Activated CD8-positive, alpha-beta memory T cell treated with anti-CD3 and anti-CD28 coated beads, Interleukin-2, amount 10 ng/mL, durations not matched to agents 7 days and 5 days (primary cell): ENCODE measurements at places on chromosomes 16 and 17.

- no peak for DNase-seq
Measured at GRCh38 chr17:11035681-11036080, 197.8 kb upstream of the PIRT start.

DNA sequence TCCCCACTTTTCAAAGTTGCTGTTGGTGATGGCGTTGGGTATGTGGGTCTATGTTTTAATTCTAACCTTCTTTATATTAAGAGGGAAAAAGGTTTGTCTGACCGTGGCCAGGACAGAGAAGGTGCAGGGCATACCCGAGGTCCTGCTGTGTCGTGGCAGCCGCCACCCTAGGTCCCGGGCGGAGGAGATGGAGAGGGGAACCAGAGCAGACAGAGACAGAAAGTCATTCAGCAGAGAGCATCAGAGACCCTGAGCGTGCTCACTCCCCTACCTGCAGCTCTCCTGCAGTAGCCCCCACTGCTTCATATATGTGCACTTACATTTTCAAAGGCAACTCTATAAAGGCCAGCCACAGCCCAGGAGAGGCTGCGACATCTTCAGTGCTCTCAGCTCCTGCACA lies 327.2 kb upstream of the TNRC6C start:
- DNase-seq = no peak

DNA sequence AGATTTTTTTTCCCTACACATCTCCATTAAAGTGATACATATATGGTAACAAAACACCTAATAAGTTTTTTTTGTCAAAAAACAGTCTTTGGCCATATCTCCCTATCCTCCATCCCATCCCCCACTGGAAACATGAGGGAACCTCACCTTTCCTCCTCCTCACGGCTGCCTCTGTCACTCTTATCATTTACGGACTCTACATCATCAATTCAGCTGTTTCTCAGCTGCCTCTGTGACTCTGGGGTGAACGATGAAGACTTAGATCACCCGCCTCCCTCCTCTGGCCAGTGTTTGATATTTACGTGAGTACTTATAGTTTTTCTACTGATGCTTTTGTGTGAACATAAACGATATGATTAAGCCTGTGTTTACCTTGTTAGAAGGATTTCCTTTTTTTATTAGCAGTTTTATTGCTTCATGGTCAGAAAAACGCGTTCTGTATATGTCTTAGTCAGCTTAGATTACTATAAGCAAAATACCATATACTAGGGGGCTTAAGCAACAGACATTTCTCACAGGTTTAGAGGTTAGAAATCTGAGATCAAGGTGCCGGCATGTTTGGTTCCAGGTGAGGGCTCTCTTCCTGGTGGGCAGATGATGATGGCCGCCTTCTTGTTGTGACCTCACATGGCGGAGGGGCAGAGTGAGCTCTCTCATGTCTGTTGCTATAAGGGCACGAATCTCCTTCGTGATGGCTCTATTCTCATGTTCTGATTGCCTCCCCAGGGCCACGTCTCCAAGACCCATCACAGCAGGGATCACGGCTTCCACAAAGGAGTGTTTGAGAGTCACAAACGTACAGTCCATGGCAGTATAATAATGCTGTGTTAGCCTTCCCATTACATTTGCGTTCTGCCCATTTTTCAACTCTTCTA lies 32.1 kb downstream of the DNAH17 start:
- no peak for DNase-seq

- no peak for DNase-seq
Measured at GRCh38 chr16:81237282-81237681, 1.2 kb upstream of the BCO1 start.

DNA sequence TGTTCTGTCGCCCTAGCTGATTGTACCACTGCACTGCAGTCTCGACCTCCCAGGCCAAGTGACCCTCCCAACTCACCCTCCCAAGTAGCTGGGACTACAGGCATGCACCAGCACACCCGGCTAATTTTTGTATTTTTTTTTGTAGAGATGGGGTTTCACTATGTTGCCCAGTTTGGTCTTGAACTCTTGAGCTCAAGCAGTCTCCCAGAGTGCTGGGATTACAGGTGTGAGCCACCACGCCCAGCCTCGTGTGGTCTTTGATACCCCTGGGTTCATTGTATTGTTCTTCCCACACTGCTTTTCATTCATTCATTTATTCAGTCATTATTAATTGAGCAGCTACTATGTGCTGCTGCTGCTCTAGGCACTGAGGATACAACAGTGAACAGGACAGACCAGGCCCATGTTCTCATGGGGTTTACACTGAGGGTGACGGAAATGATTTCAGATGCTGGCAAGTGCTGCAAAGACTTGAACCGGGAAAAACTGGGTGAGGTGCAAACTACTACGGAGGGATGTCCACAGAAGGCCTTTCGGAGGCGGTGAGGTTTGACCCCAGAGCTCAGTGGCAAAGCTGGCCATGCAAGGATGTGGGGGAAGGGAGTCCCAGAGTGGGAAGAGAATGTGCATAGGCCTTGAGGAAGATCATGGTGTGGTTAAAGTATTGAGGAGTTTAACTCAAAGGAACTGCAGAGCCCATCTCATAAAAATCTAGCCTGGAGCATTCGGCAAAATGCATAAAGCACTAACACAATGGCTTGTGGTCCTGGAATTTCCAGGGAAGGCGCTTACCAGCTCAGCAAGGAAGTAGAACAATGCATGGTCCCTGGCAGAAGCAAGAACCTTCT lies 10.9 kb downstream of the ABCC1 start:
- DNase-seq = peak; percentile 54

DNA sequence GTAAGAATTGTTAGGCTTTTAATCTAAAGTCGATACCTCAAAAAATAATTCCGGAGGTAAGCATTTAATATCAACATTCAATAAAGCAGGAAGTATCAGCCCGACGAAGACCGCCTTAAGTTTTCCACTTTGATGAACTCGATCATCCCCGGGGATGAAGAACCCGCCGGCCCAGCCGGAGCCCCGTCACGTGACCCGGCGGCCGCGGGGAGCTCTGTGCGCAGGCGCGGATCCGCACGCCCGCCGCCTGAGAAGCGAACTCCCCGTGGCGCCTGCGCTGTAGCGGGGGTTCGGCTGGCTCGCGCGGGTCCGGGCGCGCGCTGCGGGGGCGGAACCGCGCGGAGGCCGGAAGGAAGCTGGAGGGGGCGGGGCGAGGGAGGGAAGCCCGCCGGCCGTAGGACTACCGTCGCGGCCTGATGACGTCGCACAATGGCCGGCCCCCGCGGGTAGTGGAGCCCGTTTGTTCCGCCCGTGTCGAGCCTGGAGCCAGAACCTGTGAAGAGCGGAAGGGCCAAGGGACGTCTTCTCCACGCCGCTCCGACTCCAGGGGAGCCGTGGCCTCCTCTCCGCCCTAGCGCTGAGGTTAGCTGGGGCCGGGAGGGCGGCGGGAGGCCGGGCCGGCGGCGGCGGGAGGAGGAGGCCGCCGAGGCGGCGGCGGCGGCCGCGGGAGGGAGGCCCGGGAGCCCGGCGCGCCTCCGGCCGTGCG lies at the start of gene ZC3H18:
ZC3H18 (plus strand) TSS at position 419 of the 706 bp plus-strand sequence. CDS start 6,721 bp downstream, outside the sequence.
- DNase-seq = peak; percentile 97
